ENCODE measurements at places on chromosomes 5 and 9. TPM values are rescaled to one million over a fixed set of nuclear protein-coding genes. Genes with fewer than 3 reads are reported as not detected.

Gene TEK
- 10.8 TPM for total RNA-seq

GRCh38 chr9:70964861-70965260 is 156.6 kb downstream of the TRPM3 start:
- no peak for DNase-seq

GRCh38 chr5:101721543-101721942 is 574.5 kb downstream of the SLCO4C1 start:
- DNase-seq: no peak

Gene PCDHB10
- 0.18 TPM for total RNA-seq

GRCh38 chr9:99406939-99407338 is 184.9 kb downstream of the SEC61B start:
- DNase-seq: no peak

Gene ZBED3
- 0.28 TPM for total RNA-seq

All from IMR-90 (cell line).